ENCODE measurements at places on chromosomes 3 and 15.

DNA sequence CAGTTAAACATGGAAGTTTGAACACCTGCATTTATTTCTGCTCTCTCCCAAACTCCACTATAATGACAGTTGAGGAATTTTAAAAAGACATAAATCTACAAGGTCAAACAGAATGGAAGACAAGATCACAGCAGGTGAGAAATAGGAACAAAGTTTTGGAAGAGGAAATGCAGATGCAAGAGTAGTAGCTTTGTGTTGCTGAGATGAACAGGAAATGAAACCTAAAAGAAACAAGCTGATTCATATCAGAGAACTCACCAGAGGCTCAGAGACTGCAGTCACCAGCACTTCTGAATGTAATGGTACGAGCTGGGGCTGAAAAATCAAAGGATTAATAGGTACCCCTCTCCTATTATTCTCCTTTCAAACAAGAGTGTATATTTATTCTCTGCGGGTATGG is 459.9 kb downstream of the RAP2B start:
- peak; percentile 18 for DNase-seq

GRCh38 chr3:70421506-70421905 is 109.1 kb upstream of the MDFIC2 start:
- no peak for DNase-seq

GRCh38 chr15:40345867-40346578 is 4.8 kb upstream of the PHGR1 start:
- no peak for DNase-seq

GRCh38 chr3:15289661-15290060 is 42.7 kb downstream of the SH3BP5 start:
- no peak for DNase-seq

DNA sequence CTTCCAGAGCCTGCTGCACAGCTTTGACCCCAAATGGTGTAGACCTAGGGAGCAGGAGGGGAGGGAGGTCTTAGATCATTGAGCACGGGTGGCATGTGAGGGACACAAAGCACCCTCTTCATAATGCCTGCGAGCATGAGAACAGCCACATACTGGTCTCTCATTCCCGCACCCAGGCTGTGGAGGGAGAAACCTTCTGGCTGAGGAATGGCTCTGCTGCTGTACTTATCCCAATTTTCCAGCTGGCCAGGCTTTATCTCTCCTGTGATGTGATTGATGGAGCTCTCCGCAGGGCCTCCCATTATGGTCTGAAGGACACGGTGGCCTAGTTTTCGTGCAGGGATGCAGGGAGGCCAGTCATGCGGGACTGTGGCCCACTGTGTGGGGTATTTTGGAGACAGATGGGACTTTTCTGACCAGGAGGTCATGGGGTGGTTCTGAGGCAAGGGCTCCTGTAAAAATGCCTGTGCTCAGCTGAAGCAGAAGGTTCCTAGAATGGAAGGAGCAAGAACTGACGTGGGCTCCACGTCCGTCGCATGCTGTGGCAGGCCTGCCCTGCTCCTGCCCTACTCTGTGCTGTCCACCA is 251.5 kb downstream of the PLCL2 start:
- no peak for DNase-seq

DNA sequence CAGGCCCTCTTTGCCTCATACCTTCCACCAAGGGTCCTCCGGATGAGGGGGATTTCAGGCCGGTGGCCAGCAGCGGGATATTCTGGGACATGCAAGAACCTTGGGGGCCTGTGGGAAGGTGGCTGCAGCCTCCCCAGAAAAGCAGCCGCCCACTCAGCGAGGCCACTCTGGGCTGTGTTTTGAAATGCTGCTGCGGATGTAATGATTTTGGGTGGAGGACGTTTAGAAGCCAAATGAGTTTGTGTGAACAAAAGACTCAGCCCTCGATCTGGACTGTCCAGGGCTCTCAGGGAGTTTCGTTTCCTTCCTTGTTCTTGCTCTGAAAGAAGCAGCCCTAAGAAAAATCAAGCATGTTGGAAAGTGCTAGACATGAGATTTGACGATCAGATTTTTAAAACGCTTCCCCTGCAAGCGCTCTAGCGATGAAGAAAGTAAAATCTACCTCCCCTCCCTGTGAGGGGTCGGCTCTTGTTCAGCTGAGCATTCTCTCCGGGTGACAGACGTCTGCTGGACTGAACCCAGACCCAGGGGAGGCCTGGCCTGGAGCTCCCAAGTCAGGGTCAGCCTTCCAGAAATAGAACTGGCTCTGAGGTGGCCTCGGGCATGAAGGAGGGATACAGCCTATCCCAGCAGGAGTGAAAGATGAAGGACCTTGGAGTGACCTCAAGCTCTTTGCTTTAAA is 12.9 kb downstream of the HEG1 start:
- no peak for DNase-seq

Measured in activated CD4-positive, alpha-beta T cell treated with anti-CD3 and anti-CD28 coated beads for 4 hours (primary cell).